ENCODE measurements at places on chromosomes 6 and 20.

- peak overlapping the region; percentile 98 for H3K27ac ChIP-seq
- H3K27me3 ChIP-seq: no peaks in the 10 kb centered on the region
- DNase-seq: peak; percentile 44
- peak overlapping the region; percentile 85 for H3K4me3 ChIP-seq
- no peaks in the 10 kb centered on the region for H3K36me3 ChIP-seq
Observed at GRCh38 chr6:35727231-35727934, 9.4 kb upstream of the ARMC12 start.

DNA sequence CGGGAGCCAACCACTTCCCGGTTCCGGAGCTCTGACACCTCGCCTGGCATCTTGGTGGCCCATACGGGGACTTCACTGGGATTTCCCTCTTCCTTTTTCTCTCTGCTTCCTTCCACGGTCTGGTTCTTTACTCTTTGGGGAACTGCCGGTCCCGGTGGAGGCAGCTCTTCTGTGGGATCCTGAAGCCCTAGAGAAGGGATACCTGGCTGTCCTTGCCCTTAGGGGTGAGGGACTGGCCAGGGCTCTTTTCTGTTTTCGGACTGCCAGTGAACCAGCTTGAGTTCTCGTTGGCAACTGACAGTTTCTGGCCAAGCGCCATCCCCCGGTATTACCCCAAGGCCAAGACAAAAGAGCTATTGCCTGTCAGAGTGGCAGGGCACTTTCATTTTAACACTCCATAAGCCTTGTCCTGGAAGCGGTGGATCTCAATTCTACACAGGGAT lies 880 bp upstream of the CPXM1 start:
- H3K4me1 ChIP-seq: peaks cover 35% of the 10 kb centered on the region
- no peak for DNase-seq
- H3K36me3 ChIP-seq: peaks cover 5% of the 10 kb centered on the region
- peaks cover 11% of the 10 kb centered on the region for H3K27me3 ChIP-seq

- no peaks in the 10 kb centered on the region for H3K36me3 ChIP-seq
- no peaks in the 10 kb centered on the region for H3K27me3 ChIP-seq
- no peak for DNase-seq
- no peak overlapping the region for H3K27ac ChIP-seq
Observed at GRCh38 chr6:56115715-56116114, 131.7 kb downstream of the COL21A1 start.

GRCh38 chr6:51953246-51953645 lies 134.2 kb downstream of the PKHD1 start:
- H3K36me3 ChIP-seq: no peaks in the 10 kb centered on the region
- H3K4me3 ChIP-seq: no peak overlapping the region
- DNase-seq: no peak
- no peaks in the 10 kb centered on the region for H3K27me3 ChIP-seq
- H3K27ac ChIP-seq: no peak overlapping the region

DNA sequence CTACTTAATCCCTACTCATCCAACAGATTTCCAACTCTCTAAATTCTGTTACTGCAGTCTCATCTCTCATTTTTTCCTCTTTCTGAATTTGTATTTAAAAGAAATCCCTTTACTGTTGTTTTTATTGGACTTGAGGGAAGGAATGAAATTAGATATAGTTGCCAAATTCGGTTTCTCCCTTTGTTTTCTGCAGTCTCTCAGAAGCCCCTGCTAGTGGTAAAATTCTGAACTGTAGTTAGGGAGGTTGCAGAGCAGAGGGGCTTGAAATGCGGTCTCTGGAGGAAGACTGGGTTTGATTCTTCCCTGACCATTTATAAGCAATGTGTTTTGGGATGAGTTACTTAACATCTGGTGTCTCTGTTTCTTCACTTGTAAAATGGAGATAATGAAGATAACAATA lies 106.3 kb upstream of the TBX18 start:
- no peaks in the 10 kb centered on the region for H3K4me1 ChIP-seq
- H3K36me3 ChIP-seq: no peaks in the 10 kb centered on the region
- H3K27ac ChIP-seq: no peak overlapping the region
- no peak for DNase-seq

All from neural crest cell (in vitro differentiated cells).